AG04449 (cell line): ENCODE measurements at places on chromosomes 13 and 19.

GRCh38 chr19:15200553-15201364 is at the start of gene NOTCH3:
Gene NOTCH3, minus strand, starts transcription at chr19:15200995. Its CDS starts 90 bp downstream, at chr19:15200905.
- DNase-seq = no peak

GRCh38 chr13:113612607-113613006 is 28.1 kb downstream of the TFDP1 start:
- no peak for DNase-seq

DNA sequence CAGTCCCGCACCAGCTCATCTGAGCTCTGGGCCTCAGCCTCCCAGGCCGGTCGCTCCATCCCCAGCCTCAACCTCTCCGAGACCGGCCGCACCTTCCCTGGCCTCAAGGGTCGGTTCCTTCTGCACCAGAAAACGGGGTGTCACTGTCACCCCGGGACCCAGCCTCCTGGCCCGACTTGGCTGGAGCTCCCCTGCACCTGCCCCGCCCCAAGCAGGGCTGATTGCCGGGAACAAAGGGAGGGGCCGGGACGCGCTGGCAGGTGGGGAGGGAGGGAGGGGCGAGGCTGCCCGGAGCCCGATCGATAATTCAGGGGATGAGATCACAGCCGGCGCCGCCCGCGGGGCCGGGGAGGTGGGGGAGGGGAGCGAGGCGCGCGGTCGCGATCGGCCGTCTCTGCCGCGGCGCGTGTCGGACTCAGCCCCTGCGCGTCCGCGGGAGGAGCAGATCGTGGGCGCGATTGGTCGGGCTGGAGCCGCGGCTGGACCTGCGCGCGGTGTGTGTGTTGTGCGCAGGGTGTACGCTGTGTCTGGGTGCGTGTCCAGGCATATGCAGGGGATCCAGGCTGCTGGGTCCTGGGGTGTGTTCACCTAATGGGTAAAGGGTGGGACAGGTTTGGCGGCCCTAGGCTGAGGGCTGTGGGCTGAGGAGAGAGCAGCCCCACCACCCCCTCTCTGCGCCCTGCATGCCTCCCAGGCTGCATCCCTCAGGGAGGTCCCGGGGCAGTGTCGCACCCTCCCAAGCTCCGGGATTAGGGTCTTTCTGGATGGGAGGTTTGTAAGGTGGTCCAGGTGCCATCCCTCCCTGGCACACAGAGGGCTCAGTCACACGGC is 1.1 kb upstream of the SHC2 start:
- no peak for DNase-seq

- DNase-seq = no peak
Observed at GRCh38 chr13:35966024-35966423, 165.2 kb downstream of the DCLK1 start.

DNA sequence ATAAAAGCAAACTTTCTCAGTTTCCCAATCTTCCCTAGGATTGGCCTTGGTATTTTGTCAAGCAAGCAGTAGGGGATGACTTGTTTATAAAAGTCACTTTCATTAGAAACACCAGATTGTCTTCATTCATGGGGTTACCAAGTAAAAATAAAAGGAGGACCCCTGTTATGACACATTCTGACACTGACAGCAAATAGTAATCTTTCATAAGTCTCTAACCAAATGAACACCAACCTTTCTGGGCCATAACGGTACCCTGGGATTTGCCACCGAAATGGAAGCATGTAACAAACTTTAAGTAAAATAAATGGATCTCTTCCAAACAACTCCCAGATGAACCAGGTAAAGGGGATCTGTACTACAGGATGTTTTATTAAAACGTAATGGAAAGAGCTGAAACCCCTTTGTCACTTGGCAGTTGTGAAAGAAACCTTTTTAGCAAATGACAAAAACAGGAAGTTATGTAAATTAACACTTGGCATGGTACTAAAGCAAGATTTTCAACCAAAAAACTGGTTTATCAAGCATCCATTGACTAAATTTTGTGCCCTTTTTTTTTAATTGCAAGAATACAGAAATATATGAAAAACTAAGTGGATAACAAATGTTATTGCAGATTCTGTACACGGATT is 335.6 kb downstream of the RBM26 start:
- no peak for DNase-seq

GRCh38 chr13:80340651-80341100 is 250 bp downstream of the SPRY2 start:
- no peak for DNase-seq

- no peak for DNase-seq
Observed at GRCh38 chr19:42206871-42207755, 10.4 kb downstream of the DEDD2 start.

DNA sequence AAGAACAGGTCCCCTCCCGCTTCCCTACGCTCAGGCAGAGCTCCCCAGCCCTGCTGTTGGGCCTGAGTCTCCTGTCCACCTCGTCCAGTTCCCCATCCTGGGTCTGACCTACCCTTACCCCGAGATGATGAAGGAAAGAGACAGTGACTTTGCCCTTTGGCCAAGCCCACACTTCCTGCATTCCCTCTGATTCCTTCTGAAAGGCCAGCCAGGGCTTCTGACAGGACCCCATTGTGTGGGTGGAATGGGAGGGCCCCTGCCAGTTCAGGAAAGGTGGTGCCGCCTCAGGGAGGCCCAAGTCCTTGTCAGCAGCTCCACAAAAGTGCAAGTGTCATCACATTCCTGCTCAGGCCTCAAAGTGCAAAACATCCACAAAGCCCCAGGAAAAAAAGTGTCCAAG is 177.8 kb downstream of the PAN3 start:
- DNase-seq = no peak

GRCh38 chr13:49622174-49622946 is 5.9 kb upstream of the ARL11 start:
- no peak for DNase-seq

DNA sequence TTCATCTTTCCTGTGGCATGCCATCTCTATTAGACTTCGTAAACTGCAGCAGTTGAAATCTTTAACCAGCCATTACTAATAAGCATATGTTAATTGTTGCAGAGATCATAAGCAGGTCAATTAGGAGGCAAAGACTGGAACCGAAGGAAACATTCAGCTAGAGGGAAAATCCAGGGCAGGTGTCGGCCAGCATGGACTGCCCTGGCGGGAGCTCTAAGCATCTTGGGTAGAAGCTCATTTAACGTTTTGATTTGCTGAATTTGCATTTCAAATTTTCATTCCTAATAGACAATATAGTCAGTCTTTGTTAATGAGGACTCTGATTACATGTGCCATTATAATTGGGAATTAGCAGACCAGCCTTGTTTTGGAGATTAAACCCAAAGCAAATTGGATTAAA is 238.6 kb downstream of the POU4F1 start:
- DNase-seq = no peak

DNA sequence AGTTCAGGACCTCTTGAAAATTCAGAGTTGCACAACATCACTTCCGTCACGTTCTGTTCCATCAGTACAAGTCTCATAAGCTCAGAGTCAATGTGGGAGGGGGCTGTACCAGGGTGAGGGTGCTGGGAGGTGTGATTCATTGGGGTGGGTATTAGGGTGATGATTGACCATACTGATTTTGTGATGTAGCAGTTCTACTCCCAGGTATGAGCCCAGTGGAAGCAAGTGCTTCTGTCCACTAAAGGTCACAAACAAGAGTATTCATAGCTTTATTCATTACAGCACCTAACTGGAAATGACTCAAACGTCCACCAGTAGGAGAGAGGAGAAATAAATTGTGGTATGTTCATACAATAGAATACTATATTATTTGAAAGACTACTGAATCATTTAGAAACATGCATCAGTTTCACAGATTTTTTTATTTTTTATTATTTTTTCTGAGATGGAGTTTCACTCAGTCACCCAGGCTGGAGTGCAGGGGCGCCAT is 12.1 kb upstream of the UPF3A start:
- DNase-seq = no peak

DNA sequence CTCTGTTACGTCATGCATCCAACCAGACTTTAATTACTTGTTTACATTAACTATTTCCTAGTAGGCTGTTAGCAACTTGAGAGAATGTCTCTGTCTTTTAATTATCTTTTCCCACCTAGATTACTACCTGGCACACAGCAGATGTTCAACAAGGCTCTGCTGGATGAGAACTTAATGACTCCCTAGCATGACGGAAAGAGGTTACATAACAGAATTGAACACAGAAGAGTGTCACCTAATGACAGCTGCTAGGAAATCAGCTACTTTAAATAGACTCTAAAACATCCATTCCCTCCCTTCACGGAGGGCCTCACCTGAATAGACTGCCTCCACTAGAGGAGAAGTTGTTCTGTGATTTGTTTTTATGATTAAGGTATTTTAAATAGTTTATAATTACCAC is 110.8 kb downstream of the TEX29 start:
- DNase-seq = no peak

DNA sequence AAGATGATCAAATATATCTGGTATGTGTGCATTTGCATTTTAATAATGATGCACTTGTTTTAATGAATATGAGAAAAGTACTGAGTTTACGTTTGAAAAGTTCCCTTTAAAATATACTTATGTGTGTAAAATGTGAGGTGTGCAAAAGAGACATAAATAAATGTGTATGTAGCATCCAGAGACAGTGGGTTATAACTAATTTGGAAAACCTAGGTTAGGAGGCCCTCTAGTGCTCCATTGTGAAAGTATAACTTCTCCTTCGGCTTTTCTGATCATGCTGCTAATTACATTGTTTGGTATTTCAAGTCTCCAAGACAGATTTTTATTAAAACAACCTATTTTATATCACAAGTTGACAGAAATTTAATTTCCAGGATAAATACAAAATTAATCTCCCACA is 30.1 kb downstream of the SCEL start:
- no peak for DNase-seq

GRCh38 chr13:110916301-110917142 is 1.7 kb upstream of the ANKRD10 start:
- DNase-seq = peak; percentile 71

- DNase-seq = no peak
Observed at GRCh38 chr19:58203814-58204475, 21.1 kb downstream of the ZNF274 start.

GRCh38 chr13:29858231-29858630 is 7.8 kb upstream of the UBL3 start:
- DNase-seq = no peak

DNA sequence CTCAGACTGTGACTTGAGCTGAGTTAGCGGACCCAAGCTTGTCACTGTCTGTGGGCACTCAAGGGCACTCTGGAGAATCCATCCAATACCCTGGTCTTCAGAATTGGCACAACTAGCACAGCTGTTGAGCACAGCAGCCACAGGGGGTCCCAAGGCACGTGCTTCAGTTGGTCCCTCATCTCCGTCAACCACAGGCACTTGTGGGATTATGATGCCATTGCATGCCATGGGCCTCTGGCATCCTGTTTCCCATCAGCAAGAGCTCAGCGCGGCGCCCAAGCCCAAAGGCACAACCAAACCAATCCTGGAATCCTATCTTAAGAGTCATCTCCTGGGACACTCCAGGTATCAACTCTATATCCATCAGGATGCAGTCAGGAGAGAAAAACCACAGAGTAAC is 3.7 kb upstream of the B3GNT8 start:
- no peak for DNase-seq

DNA sequence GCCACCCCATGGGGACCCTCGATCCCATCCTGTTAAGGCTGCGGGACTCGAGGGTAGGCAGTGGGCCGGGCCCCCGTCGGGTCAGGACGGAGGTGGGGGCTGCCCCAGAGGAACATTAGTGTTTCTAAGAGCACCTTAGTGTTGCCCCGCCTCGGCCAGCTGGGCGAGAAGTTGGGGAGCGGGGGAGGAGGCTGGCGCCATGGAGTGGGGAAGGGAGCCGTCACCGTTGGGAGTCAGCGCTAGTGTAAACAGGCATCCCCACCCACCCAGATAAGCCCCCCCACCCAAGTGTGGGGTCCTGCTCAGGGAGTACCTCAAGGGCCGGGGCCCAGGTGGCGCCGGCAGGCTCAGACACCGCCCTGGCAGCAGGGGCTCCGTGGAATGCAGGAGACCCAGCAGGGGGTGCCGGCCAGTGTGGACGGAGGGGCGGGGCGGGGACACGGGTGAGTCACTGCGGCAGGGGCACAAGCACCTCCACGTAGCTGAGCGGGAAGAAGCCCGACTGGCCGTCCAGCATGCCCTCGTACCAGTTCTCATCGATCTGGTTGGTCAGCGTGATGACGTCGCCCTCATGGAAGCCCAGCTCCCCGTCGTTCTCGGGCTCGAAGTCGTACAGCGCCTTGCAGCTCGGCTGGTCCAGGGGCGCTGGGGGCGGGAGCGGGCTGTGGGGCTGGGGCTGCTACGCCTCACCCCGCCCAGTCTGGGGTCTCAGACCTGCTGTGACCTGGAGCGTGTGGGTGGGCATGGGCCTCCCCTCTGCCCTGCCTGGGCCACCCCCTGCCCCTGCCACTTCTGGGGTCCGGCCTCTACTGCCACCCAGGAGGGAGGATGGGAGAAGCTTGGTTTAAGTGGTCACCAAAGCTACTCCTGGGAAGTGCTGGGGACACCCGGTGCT is 18.0 kb downstream of the MPND start:
- DNase-seq = no peak

DNA sequence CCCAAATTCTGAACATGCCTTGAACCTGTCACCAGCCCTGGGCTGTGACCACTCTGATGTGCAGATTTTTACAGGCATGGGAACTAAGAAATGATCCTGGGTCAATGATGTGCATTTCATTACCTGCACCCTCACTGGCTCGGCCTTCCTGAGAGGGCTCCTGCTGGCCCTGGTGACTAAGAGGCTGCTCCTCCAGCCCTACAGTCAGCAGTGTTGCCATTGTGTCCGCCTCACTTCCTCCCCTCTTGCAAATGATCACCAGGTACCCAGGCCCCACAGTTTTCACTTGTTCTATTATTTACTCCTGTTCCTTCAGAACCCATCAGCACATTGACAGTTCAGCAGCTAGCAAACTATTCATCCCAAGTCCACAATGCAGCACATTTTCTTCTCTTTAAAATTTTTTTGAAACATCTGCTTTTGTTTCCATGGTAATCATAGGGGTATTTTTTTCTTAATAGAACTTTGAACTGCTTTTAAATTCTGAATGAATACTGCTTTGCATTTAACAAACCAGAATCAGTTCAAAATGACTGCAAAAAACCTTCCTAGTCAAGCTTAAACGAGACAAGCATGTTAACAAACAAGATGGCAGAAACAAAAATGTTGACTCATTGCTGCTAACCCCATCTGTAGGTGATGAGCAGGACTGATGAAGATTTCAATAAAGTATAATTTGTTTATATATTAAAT is 29.3 kb downstream of the STARD13 start:
- DNase-seq = no peak
